ENCODE measurements at places on chromosomes 13 and 19.

GRCh38 chr19:524062-524674 lies 7.4 kb upstream of the CDC34 start:
- no peak for DNase-seq

DNA sequence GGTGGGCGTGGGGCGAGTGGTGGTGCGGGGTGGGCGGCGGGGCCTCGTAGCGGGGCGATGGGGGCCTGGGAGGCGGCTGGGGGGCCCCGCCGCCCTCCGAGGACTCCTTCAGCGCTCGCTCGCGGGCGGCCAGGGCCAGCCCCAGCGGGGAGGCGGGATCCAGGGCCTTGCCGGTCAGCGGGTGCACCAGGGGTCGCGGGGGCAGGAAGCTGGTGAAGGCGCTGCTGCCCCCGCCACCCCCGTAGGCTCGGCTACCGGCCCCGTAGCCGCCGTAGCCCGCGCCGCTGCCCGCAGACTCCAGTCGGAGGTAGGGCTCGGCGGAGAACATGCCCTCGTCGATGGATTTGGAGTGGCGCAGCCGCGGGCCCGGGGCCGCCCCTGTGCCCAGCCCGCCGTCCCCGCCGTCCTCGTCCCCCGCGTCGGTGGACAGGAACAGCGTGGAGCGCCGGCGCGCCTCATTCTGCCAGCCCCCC lies 18.6 kb downstream of the C19orf81 start:
- DNase-seq: no peak

GRCh38 chr13:45752510-45752909 lies 50.4 kb downstream of the CBY2 start:
- DNase-seq: no peak

DNA sequence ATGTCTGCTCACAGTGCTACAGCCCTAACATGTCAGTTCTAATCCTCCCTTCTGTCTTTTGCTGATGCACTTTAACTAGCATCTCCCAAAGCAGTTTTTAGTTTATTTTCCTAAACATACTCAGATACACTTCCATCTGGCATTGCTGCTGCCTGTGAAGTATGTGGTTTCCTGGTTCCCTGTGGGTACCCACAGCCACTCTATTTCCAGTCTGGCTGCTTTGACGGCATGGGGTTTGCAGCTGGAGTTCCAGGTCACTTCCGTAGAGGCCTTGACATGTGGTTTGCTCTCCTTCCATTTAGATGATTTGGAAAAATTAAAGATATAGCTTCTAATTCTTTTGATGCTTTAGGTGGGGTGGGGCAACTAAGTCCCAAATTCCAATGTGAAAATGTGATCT lies 375.5 kb downstream of the PCDH20 start:
- no peak for DNase-seq

- no peak for DNase-seq
Observed at GRCh38 chr19:58007285-58007684, 4.7 kb upstream of the ZNF606 start.

DNA sequence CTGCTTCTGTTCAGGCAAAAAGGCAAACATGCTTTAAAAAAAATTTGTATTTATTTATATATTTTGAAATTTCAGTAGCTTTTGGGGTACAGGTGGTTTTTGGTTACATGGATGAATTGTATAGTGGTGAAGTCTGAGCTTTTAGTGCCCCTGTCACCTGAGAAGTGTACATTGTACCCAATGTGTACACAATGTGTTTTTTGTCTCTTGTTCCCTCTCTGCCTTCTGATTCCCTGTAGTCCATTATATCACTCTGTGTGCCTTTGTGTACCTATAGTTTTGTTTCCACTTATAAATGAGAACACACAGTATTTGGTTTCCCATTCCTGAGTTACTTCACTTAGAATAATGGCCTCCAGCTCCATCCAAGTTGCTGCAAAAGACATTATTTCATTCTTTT lies 77.4 kb downstream of the PDS5B start:
- DNase-seq: no peak

- DNase-seq: no peak
Observed at GRCh38 chr19:941292-942132, 15.7 kb downstream of the ARID3A start.

DNA sequence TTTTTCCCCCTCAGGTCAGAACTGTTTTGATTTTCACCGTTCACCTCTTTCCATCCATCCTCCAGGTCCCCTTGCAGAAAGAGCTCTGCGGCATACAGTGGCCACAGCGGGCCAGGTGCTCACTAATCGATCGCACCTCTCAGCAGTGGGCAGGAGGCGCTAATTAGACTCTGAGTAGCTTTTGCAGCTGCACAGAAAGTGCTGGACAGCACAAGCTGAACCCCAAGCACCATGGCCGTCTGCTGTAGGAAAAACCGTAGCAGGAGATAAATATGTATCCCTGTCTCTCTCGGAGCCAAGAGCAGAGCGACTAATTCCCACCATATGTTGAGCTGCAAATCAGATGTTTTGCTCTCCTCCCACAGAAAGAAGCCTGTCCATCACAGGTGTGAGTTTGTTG lies 54.4 kb downstream of the PEX11G start:
- no peak for DNase-seq

DNA sequence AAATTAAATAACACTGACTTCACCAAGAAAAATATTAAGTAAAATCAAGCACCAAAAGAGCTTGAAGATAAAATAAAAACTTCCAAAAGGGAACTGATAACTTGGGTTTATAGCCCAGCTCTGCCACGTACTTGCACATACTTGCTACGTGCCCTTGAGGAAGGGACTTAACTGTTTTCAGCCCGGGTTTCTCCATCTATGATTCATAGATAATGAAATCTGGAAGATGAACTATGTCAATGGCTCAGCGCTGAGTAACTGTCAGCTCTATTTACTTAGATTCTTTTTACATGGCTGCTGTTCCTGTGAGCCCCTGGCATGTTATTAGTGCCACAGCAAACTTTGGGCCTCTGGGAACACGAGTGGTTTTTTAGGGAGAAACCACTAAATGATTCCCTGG lies 9.6 kb upstream of the ZC3H13 start:
- no peak for DNase-seq

DNA sequence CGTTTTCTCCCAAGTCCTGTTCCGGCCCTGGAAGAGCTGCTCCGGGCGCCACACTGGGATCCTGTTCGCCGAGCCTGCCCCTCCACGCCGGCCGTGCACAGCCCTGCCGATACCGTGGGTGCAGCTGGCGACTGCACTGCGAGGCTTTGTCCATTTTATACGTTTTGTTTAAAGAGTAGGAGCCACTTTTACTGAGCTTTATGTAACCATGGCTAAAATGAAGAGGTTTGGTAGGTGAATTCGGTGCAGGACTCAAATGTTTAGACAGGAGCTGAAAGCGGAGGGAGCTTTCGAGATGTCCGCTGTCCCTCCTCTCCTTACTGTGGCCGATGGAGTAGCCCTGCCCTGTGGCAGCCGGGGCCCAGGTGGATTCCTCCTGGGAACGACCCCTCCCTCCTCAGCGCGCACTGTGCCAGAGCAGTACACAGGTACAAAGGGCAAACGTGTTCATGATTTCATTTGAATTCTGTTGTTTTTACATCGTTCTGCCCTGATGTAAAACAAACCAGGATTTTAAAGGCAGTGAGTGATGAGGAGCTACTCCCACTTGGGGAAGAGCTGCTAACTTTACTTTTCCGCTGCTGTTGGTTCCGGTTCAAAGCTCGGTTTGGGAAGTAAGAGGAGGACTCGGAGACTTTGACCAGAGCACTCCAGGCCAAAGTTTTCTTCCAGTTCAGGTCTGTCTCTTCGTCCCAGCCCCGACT lies 1.7 kb downstream of the COL4A2 start:
- no peak for DNase-seq

GRCh38 chr13:47774671-47774994 lies 226.4 kb downstream of the SUCLA2 start:
- DNase-seq: no peak

- no peak for DNase-seq
Observed at GRCh38 chr13:28819046-28819730, 951 bp upstream of the MTUS2 start.

- DNase-seq: no peak
Observed at GRCh38 chr19:10800488-10800887, 35.5 kb downstream of the TMED1 start.

- DNase-seq: no peak
Observed at GRCh38 chr19:45906221-45906620, 3.8 kb upstream of the MYPOP start.

GRCh38 chr13:50094615-50095293 lies 79.5 kb downstream of the KCNRG start:
- DNase-seq: no peak

DNA sequence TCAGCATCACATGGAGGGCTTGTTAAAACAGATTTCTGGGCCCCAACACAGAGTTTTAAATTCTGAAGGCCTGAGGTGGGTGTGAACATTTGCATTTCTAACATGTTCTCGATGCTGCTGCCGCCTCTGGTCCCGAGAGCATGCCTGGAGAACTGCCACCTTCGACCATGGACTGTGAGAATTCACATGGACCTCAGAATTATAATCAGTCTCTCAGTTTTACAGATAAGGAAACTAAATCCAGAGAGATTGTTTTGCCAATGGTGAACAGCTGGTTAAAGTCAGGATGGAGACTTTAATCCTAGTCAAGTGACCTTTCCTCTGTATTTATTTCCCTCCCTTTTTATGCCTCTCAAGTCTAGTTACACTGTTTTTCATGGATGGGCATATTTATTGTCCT lies 14.7 kb downstream of the ALOX5AP start:
- no peak for DNase-seq

- DNase-seq: no peak
Observed at GRCh38 chr13:27605099-27605498, 15.2 kb downstream of the LNX2 start.

GRCh38 chr13:88434953-88435352 lies 763.8 kb downstream of the SLITRK5 start:
- no peak for DNase-seq

DNA sequence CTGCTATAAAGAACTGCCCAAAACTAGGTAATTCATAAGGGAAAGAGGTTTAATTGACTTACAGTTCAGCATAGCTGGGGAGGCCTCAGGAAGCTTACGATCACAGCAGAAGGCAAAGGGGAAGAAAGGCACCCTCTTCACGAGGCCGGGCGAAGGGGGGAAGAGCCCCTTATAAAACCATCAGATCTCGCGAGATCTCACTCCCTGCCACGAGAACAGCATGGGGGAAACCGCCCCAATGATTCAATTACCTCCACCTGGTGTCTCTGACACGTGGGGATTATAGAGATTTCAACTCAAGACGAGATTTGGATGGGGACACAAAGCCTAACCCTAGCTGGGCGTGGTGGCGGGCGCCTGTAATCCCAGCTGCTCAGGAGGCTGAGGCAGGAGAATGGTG lies 42.8 kb downstream of the SLC6A16 start:
- no peak for DNase-seq

DNA sequence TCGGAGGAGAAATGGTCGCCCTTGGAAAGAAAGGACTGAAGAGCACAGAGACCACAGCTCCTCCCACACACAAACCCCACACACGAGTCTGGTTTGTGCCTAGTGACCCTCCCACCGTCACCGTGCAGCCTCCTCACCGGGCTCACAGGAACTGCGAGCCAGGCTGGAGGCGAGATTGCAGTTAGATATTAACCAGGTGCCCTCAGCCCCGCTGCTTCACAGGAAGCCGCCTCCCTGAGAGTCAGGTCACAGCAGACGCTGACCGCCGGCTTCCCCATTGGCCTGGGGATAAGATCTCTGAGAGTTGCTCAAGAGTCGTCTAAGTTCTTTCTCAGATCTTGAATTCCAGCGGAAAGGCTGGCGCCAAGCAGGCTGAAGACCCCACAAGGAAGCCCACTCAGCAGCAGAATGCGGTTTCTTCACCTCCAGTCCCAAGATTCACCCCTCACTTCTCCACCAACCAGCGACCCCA lies 870 bp downstream of the ZNF44 start:
- peak; percentile 19 for DNase-seq

GRCh38 chr19:52248241-52248640 lies 21.1 kb upstream of the ZNF766 start:
- peak; percentile 30 for DNase-seq

DNA sequence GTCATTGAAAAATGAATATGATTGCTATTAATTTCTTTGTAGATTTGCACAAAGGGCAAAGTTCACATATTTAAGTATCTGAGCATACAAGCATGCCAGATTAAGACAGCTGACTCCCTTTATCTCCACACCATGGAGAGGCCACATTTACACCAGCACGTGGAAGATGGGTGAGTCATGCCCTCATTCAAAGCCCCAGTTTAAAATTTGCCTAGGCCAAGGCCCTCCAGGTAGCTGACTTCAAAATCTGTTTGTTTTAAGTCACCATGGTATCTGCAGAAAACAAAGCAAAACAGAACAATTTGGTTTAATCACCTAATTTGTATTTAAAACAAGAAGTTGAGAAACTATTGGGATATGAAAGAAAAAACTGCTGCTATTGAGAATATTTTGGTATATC lies 109.2 kb downstream of the ESD start:
- no peak for DNase-seq

GRCh38 chr19:375395-376110 lies 31.0 kb upstream of the MIER2 start:
- DNase-seq: no peak

DNA sequence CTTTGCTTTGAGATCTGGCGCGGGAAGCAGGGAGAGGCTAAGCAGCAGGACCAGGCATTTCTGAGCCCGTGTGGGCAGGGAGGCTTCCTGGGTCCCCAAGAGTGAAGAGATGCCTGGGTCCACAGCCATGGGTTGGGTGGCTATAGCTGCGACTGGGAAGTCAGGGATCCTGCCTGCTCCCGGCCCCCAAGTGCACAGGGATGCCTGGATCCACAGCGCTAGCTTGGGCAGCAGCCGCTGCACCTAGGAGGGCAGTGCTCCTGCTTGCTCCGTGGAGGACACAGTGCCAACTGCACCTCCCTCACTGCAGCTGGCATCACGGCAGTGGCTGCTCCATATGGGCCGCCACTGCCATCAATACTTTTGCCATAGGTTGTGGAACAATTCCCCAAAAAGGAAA lies 384.7 kb downstream of the PCDH9 start:
- DNase-seq: no peak

DNA sequence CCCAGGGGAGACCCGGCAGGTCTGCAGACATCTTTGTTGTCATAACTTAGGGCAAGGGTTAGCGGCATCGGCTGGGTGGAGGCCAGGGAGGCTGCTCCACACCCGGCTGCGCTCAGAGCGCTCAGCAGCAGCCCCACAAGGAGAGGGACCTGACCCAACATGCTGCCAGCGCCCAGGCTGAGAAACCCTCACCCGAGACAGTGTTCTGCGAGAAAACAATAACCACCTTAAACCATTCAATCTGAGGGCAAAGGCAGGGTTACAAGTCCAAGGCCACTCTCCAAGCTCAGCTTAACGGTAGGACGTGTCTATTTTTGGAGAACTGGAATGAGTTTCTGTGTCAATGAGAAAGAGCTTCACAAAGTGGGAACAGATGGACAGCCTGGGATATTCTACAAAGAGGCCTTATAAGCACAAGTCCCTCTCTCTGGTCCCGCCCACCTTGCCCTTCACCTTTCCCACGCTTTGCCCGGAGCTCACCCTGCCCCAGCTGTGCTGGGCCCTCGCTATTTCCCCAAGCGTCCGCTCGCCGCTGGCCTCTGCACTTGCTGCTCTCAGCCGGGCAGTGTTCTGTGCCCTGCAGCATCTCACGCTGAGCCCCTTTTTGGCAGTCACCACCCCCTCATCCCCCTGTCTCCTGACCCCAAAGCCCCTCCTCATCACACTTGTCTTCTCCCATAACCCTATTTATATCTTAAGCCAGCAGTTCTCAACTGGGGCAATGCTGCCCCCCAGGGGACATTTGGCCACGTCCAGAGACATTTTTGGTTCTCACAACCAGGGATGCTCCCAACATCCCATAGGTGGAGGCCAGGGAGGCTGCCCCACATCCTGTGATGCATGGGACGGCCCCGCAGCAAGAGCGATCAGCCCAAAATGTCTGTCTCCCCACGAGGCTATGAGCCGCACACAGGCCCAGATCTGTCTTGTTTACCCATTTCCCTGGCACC lies 17.6 kb downstream of the PPP1R12C start:
- DNase-seq: no peak

Measured in stimulated activated CD8-positive, alpha-beta memory T cell treated with anti-CD3 and anti-CD28 coated beads, Interleukin-7, amount 100 ng/mL, for 1 hour (primary cell).